ENCODE measurements at places on chromosomes 3 and 15. TPM values are rescaled to one million over a fixed set of nuclear protein-coding genes. Genes with fewer than 3 reads are reported as not detected.

The EPM2AIP1 gene
- total RNA-seq, result 6.0 TPM

The GOLGA6L1 gene
- not detected for total RNA-seq

The MED12L gene
- total RNA-seq, result 1.2 TPM

The BLM gene
- 12.6 TPM for total RNA-seq

The SCAANT1 gene
- total RNA-seq, result not detected
